Right atrium auricular region (tissue), 2 donors: ENCODE measurements at places on chromosomes 12 and 14. TPM values are rescaled to one million over a fixed set of nuclear protein-coding genes. Genes with fewer than 3 reads are reported as not detected.
A peak's percentile ranks its signal among the peaks of the same experiment; 100 is the strongest.

Gene KLRK1
- total RNA-seq: 0.59 TPM

Gene ERP29
- total RNA-seq: 26.8 TPM

Gene NOC4L
- total RNA-seq: 9.9 TPM

Gene PLEKHG3
- total RNA-seq: 28.1 TPM

Gene NINJ2
- 8.8 TPM for total RNA-seq

Gene CLEC4E
- not detected for total RNA-seq

Gene HOXC4
- 0.20 TPM for total RNA-seq

Gene PIWIL1
- total RNA-seq: not detected

Gene KRT86
- total RNA-seq: not detected

Gene GUCY2C
- not detected for total RNA-seq

Gene COL2A1
- total RNA-seq: not detected

Gene FOXG1
- total RNA-seq: not detected

GRCh38 chr14:37637341-37637740 is 41.9 kb downstream of the TTC6 start:
- no peak for DNase-seq

DNA sequence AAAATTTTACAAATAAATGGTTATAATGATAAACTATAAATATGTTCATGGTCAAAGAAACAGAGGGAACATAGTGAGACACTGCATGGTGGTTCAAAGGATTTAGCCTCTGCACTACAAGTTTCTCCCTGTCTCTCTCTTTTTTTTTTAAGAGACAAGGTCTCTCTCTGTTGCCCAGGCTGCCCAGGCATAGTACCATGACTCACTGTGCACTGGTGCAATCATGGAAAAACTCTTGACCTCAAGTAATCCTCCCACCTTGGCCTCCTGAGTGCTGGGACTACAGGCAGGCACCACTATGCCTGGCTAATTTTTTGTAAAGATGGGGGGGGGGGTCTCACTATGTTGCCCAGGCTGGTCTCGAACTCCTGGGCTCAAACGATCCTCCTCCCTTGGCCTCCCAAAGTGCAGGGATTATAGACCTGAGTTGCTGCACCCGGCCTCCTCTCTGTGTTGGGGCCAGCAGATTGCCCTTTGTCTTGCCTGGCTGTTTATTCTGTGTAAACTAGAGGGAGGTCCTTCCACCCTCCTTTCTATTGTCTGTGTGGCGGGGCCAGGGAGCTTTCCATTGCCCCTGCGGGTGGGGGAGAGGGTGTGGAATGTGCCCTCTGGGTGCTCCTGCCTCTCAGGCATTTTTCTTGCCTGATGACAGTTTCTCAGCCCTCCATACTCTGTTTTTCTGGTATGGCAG is 22.1 kb downstream of the MTHFD1 start:
- DNase-seq: no peak

- DNase-seq: no peak
These were observed 512.1 kb downstream of the DIO2 start for GRCh38 chr14:79699206-79699605.

- no peak for DNase-seq
These were observed 11.7 kb upstream of the SERPINA11 start for GRCh38 chr14:94464290-94464689.

GRCh38 chr14:63896278-63896720 is 43.5 kb downstream of the SYNE2 start:
- peak; percentile 65 for DNase-seq

- DNase-seq: no peak
These were observed 908.1 kb upstream of the TMEM132C start for GRCh38 chr12:127358888-127359287.

DNA sequence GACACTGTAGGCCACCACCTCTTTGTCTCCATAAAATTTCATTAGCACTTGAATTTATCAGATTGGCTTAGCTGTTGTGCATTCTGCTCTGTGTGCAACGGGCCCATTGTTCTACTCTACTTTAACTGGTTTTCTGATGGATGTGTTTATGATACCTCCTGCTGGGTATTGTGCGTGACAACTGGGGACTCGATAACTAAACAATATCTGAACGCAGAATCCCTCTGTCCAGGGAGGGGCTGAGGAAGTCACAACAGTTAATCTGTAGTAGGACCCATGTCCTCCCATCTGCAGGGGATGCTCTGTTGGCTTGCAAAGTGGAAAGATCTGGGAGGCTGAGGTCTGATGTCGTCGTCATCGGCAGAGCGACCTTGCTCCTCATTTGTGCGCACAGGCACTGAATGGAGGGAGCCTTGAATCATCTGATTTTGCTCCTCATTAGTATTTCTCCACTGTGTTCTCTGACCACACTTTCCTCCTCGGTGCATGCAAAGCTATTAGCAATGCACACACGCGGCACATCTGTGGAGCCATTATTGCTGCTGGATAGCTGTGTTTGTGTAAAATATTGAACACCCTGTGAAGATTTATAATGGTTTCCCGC is 422.5 kb downstream of the NRXN3 start:
- DNase-seq: no peak

- DNase-seq: no peak
These were observed 6.7 kb upstream of the RPS6KA5 start for GRCh38 chr14:91067186-91067585.

DNA sequence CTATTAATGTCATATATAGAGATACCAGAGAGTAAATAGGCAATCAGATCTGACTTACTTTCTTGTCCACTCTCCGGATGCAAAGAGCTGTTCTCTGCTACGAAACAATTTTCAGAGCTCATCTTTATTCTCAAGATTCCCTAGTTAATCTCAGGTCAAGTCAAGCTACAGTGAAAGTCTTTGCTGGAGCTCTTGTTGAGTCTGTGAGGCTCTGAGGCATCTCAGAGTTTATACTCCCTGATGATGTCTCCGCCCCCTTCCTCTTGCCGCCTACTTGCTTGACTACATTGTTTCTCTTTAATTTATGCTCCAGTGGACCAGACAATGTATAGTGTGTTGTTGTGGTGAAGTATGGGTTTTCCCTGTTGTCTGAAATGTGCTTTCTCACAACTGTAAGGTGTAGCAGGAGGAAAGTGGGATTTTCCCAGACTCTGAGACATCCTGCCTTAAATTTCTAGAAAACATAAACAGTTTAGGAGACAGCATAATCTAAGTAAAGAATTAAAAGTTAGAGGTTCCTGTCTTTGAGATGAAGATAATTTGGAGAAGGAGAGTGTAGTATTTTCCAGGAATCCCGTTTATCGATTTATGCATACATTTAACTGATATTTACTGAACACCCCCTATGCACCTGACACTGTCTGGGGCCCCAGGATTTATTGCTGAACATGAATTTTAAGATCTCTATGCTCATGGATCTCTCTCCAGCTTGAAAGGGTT is at the start of gene CD69:
TSS of gene CD69 (minus strand) at position 203 of the 720 bp plus-strand sequence. CDS start at position 122, 81 bp downstream.
- DNase-seq: no peak

DNA sequence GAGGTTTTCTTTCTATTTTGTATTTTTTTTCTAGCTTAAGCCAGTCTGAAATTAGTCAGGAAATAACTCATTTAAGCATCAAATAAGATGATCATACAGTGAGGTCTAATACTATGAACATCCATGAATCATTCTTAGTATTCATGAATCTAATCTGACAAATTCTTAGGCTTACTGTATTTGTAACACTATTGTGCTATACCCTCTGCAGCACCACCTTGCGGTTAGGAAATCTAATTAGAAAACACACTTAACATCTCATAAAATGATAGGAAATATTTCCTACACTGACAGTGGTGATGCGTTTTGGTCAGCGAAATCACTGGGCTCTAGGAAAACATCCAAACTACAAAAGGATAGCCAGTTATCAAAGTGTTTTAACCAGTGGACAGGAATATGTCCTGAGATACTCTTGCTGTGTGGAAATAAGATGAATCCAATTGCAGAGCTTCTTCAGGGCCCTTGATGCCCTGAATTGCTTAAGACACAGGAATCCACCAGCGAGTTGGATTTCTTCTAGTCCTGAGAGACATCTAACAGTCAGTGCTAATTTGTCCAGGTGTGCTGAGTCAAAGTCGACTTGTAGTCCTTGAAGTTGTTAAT is 109.3 kb upstream of the MYF6 start:
- no peak for DNase-seq

DNA sequence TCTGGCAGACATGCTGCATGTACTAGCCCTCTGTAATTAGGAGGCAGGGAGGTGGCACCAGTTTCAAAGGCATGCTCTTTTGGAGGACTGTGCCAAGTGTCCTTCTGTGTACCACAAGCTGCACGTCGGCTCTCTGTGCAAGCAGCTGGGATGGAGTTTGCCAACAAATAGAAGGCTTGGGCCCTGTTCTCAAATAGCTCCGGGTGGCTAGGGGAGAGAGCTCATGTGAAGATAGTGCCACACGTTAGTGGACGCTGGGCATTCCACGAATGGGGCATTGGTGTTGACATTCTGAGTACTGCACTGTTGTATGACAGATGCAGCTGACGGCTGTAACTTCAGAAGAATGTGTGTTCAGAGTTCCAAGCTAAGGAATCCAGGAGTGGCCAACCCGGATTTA is 4.4 kb downstream of the AACS start:
- no peak for DNase-seq

DNA sequence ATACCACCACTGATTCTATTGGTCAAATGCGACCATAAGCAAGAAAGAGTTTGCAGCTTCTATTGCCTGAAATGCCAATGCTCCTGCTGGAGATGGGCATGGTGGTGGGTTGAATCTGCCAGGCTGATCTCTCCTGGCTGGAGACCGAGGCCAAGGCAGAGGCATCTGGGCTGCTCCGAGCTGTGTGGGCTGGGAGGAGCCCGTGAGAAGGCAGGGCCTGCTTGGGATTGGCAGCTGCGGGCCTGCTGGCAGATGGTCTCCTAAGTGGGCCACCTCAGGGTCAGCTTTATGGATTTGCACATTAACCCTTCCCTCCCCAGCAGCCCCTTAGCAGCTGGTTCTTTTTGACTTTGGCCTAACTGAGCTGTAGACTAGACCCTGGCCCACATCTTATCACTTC is 25.4 kb downstream of the SRRM4 start:
- no peak for DNase-seq

DNA sequence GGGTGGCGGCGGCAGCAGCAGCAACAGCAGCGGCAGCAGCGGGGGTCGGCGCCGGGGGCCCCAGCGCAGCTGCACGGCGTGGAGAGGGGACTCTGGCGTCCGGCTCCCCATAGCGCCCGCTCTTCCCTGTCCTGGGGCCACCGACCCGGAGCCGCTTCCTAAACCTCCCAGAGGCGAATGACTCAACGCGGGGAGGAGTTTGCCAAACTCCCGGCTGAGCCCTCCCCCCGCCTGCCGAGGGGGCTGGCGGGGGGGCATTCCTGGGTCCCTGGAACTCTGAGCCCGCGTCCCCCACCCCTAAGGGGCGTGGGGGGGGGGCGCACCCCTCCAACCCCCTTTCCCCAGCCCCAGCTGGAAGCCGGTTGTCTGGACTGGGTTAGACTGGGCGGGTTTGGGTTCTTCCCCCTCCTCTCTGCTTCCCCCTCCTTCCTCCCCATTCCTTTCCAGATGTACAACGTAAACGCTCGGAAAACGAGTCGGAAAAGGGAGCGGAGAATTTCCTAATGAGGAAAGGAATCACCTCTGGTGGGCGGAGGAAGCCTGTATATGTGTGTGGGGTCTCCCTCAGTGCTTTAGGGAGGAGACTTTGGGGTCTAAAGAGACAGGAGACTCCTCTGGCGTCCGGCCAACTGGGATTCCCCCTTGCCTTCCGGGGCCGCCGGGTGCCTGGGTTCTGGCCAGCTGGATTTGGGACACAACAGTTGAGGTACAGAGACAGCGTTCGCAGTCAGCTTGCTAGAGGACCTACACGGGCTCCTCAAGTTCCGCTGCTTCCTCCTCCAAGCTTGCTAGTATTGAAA is at the start of gene ITGA5:
TSS of gene ITGA5 (minus strand) at position 179 of the 800 bp plus-strand sequence. CDS start at position 111, 68 bp downstream.
- peak; percentile 90 for DNase-seq

- DNase-seq: no peak
These were observed 79.1 kb upstream of the ATP2B1 start for GRCh38 chr12:89787763-89788162.

DNA sequence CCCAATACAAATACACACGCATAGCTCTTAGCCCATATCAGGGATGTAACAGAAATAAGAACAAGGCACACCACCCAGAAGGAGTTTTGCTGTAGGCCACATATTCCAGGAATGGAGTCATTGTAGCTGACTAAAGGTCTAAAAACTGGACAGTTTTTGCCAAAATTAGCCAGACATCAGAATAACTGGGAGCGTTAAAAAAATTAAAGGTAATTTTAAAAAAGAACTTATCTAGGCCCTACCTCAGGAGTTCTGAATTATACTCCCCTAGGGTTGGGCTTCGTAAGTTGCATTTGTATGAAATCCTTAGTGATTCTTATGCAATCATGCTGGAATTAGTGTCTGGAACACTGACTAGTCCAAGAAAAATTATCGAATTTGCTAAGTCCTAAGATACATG is 987.7 kb downstream of the GALC start:
- no peak for DNase-seq
